ENCODE measurements at places on chromosomes 1 and 21. TPM values are rescaled to one million over a fixed set of nuclear protein-coding genes. Genes with fewer than 3 reads are reported as not detected.

The FGR gene
- total RNA-seq: 22.5 TPM

DNA sequence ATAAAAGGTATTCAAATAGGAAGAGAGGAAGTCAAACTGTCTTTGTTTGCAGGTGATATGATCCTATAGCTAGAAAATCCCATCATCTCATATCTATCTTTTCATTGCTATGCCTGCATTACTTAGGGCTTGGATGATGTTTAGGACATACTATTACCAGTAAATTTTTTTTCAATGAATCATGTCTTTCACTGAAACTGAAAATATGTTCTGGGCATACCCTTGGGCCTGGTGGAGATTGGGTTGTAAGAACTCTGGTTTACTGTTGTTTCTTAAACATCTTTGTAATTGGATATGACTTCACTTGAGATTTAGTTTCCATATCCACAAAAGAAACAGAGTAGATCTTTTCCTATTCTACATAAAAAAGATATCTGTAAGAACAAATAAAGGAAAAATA lies 502.2 kb upstream of the PRMT6 start:
- no peak for DNase-seq

The S100A9 gene
- total RNA-seq: 525 TPM

The HLX gene
- total RNA-seq: 16.2 TPM

GRCh38 chr1:10431070-10431730 lies 967 bp downstream of the CENPS start:
- DNase-seq: no peak

- no peak for DNase-seq
These were observed 143.8 kb downstream of the TNFSF18 start for GRCh38 chr1:172906778-172907592.

Data from posterior vena cava (tissue), 2 donors.